ENCODE measurements at places on chromosomes 2 and 18.

- no peak for DNase-seq
These were observed 154.6 kb downstream of the OSR1 start for GRCh38 chr2:19203866-19204265.

DNA sequence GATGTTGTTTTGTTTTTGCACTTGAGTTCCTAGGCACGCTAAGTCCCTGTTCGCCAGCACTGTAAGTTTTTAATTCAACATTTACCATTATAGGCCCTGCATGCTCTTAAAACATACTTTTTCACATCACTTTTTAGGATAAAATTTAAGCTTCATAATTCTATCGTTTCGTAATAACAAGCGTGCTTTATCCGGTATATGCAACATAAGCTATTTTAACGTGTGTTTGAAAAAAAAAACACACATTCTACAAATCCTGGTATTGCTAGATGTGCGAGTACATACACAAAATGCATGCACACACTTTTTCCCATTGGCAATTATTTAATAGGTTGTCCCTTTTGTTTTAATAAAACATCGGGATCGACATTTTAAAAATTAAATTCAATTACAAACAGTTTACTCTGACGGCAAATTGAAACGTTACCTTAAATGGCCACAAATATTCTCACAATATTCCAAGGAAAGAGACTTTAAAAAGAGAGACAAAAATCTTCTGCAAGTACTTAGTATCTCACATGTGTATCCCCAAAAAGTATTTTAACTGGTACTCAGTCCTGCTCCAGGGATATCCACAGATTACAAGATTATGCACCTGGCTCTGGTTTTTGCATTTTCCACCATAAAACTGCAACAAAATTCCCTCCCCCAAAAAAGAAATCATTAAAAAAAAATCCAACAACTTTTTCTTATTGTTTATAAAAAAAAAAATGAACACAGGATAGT lies 1.0 kb upstream of the TCF4 start:
- DNase-seq = no peak

DNA sequence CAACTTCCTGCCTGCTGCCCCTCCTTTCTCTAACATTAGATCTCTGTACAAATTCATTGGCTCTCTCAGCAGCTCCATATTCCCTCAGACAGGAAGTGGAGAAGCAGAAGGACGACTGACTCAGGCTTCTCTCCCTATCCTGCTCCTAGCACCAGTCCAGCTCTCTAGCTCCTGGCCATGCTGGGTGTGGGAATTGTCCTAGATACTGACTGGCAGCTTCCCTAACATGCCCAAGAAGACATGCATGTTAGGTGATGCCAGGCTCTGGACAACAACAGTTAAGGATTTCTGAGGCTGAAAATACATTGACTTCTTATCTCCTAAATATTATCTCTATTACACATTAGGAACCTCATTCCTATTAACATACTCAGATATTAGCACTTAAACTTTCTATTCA lies 292.9 kb downstream of the IKZF2 start:
- DNase-seq = no peak

GRCh38 chr18:9719421-9719981 lies 11.4 kb downstream of the RAB31 start:
- DNase-seq = no peak

DNA sequence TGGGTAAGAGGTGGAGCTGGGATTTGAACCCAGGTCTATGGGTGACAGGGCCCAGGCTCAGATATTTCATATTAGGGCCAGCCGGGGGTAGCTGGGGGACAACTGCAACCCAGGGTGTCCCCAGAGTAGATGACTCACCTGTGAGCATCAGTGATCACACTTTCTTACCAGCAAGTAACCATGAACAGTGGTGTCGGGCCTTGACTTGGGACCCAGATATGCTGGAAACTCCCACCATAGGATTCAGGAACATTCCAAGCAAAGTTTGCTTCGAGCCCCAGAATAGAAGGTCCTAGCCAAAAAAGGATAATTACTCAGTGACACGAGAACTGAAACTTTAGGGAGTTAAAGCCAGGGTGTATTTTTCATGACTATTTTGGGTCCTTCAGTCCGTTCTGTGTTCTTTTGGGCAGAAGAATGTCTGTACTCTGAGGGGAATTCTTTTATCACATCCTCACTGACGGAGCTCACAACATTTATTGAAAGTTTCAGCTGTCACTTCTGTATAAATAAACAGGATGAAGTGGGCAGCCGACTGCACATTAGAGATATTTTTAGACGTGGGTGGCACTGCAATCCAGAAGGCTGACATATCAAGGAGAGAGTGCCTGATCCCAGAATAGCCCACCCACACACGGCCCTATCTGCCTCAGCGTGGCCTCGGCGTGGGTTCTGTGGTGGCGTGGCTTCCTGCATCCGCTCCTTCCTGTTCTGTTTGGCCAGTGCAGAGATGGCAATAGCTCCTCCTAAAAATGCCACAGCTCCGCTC lies 45.6 kb downstream of the RAMP1 start:
- DNase-seq = no peak

DNA sequence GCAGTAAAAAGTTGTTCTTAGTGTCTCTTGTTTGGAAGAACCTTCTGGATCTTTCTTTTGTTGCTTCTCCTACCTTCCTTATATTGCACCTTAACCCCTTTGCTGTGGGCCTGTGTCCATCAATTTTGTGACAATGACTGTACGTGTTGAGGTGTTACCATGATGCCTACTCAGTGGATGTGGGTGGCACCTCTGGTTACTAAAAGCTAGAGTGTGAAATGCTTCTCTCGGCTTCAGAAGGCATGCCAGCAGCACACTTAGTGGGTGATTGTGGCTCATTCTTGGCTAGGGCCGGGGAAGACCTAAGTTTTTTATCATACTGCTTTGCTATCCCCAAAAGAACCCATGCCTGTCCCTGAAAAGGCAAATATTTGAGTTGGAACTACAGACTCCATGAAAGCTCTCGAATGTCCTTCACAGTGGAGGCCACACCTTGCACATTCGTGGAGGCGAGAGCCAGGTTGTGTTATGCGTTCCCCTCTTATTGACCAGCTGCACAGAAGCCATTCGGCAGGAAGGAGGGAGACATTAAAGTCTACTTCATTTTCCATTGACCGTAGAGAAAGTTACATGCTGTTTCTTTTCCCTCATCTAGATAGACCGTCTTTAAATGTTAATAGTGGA lies 513.2 kb upstream of the RAB12 start:
- no peak for DNase-seq

GRCh38 chr2:176817061-176817565 lies 395.5 kb upstream of the HNRNPA3 start:
- peak; percentile 23 for DNase-seq

DNA sequence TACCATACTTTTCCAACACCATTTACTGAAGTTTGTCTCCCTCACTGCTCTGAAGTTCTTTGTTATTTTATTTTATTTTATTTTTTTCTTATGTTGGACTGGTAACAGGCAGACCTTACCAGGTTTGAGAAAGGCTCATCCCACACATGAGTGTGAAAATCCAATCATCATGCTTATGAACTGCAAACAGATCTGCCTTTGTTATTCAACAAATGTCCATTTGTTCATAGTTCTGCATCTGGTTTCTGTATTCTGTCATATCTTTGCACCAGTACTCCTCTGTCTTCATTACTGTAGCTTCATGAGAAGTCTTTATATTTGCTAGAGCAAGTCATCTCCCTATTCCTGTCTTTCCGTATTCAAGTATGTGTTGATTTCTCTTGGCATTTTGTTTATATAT lies 5.3 kb downstream of the RNU2-63P start:
- no peak for DNase-seq

DNA sequence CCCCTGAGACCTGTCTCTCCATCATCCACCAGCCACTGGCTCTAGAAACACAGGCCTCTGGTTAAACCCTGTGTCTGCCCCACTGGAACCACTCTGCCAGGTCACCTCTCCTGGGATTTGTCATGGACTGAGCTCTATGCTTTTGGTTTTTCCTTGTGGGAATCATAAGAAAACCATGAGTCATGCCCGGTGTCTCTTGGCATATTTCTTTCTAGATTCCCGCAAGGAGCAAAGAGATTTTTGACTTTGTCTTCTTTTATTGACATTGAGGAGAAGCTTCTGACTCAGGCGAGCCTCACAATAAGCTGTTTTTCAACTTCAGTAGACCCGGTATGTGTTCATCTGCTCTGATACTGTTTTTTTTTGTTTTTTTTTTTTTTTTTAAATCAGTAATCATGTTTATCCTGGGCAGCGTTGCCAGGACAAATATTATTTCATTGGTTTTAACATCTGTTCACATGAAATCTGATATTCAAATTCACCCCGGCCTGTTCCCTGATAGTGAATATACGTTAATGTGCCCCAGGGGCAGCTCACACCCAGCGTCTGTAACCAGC lies 207.1 kb downstream of the ACKR3 start:
- DNase-seq = no peak

GRCh38 chr2:118969734-118970395 lies 27.9 kb downstream of the MARCO start:
- no peak for DNase-seq

DNA sequence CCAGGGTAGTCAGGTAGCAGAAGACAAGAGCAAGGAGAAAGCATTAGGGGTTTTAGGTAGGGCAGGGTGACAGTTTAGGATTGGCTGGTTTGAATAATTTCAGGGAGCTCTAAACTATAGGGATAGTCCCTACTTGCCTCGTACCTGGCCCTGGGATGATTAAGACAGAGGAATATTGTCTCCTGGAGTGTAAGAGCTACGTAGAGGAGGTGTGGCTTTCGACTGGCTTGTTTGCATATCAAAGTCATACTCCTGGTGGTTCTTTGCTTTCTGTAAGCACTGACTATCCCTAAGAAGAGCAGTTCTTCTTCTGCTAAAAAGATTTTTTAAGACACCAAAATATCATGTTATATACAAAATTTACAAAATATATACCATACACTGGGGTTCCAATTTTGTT lies 1867.4 kb downstream of the SUCLG1 start:
- no peak for DNase-seq

- no peak for DNase-seq
These were observed 29.0 kb downstream of the ANO7 start for GRCh38 chr2:241217320-241218031.

GRCh38 chr2:15579641-15580040 lies 12.0 kb upstream of the DDX1 start:
- DNase-seq = no peak

- DNase-seq = no peak
These were observed 25.2 kb downstream of the CCDC74A start for GRCh38 chr2:131552871-131553270.

DNA sequence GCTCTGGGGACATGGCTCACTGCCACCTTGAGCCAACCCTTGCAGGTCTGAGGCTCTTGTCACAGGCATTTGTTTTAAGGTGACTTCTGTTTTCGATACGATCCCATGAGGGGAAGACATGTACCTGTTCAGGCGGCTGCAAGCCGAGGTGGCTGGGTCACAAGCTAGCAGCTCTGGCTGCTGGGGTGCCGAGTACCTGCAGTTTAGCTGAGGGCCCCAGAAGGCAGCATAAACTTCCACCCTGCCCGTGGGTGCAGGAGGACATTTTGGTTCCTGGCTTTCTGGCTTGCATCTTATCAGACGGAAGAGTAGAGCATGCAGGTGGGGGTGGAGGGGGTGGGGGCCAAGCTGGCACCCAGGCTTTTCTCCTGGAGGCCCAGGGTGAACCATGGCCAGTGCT lies 28.4 kb downstream of the COA5 start:
- no peak for DNase-seq

DNA sequence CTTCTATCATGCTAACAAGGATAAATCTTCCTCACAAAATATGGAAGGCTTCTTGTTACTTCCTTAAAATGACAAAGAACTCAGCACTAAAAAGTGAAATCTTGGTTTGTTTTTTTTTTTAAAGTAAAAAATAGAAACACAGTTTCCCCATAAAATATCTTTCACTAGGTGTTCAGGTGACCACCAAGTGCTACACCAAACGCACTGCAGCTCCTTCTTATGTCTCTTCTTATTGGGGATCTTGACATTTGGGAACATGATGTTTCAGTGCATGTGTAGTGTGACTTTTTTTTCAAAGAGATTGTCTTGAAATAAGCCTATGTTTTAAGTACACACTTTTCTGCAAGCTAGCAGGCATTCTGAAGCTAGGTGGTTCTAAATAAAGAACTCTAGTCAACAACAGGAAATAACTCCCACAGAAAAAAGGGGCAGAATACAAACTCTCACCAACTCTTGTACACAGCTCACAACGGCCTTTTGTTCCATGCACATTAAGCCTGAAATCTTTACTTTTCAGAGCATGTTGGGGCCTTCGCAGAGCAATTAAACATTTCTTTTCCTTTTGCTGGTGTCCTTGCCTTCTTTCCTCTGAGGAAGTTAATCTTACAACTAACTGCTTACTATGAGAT lies 13.2 kb upstream of the SERTAD2 start:
- DNase-seq = no peak

DNA sequence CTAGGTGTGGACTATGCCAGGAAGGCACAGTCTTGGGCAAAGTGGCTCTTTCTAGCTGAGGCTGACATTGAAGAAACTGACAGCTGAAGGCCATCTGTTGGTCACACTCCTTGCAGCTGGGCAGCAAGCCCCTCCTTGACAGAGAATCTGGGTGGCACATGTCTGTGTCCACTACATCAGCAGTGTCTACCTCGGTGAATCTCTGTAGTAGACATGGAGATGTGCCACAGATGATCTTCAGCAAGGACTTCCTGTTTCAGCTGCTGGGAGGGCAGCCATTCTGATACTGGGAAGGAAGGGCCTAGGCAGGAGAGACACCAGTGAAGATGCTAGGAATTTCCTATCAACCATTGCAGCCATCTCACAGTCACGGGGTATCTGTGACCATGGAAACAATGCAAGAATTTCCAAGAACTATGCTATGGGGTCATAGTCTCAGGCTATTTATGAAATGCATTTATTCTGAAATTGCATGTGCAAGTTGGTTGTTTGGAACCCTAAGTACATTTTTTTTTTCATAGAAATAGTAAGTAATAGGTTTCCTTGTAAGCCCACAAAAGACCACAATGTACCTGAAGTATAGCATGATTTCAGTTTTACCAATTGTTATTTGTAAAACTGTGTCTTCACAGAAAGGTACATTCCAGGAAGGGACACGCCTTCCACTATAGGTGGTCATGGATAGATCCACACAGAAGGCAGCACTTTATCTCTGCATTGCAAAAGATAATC lies 63.8 kb upstream of the DARS1 start:
- no peak for DNase-seq

DNA sequence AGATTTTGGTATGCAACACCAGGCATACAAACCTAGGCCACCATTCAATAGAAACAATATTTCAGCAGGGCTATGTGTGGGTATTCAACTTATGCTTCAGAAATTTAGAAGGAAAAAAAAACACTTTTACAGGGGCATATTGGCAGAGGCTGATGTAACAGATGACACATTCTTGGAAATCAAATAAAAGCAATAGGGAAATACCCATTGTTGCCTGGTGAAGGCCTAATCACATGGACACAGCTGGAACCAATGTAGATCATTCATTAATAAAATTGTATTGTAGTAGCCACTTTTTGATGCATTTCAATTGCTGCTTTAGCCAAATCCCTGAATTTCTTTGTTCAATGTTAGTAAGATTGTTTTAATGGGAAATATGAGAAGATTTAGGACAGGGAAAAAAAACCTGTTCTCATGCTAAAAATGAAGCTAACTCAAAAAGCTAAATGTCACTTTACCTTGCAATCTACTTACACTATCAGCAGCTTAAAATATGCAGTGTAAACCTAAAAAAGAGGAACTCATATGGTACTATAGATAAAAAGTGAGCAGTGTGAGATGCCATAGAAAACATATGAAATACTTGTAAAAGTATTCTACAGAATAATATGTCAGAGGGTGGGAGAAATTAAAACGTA lies 289.4 kb downstream of the ZEB2 start:
- DNase-seq = no peak

GRCh38 chr2:169080250-169081069 lies 11.1 kb downstream of the DHRS9 start:
- DNase-seq = no peak

GRCh38 chr2:240305369-240305962 lies 130.0 kb upstream of the GPC1 start:
- DNase-seq = no peak

- no peak for DNase-seq
These were observed 261.4 kb downstream of the MEIS1 start for GRCh38 chr2:66696374-66696773.

Data from naive thymus-derived CD4-positive, alpha-beta T cell (primary cell).